ENCODE measurements at places on chromosomes 12 and 14. TPM values are rescaled to one million over a fixed set of nuclear protein-coding genes. Genes with fewer than 3 reads are reported as not detected.

MIP gene
- total RNA-seq, result not detected

INSM2 gene
- not detected for total RNA-seq

GRCh38 chr14:80973931-80974641 is 18.7 kb downstream of the TSHR start:
- H3K27me3 ChIP-seq, result no peaks in the 10 kb centered on the region
- H3K4me1 ChIP-seq, result no peaks in the 10 kb centered on the region
- DNase-seq, result no peak
- no peak overlapping the region for H3K4me3 ChIP-seq

DNA sequence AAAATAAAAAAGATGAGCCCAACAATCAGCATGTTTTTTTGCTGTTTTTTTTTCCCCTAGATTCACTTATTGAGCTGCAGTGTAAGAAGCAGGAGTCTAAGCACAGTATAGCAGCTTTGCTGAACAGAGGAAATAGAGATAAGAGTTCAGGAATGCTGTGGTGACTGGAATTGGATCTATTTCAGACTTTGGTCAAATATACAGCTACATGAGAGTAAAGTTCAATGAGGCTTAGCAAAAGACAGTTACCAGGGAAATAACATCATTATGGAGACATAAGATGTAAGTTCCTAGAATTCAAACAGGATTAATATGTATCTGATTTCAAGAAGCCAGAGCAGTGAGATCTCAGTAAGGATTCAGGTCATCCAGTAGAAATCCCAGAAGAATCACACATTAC is 613.0 kb downstream of the RPS29 start:
- H3K4me3 ChIP-seq, result no peak overlapping the region
- no peaks in the 10 kb centered on the region for H3K27me3 ChIP-seq

DNA sequence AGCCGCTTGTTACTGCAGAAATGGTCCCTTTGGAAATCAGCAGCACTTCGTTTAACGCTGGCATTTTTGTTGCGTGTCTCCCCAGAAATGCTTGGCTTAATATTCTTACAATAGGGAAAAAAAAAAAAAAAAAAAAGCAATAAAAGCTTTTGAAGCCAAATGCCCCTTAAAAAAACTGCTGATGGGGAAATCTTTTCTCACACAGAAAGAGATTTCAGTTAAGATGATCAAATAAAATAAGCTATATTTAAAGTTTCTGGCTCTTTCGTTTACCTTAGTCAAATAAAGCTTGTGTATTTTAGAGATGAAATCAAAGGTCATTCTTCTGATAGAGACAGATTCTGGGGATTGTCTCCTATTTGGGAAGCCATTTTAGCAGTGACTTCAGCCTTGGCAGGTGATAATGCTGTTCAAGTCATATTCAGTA is 52.4 kb upstream of the FRS2 start:
- no peak overlapping the region for H3K27ac ChIP-seq
- H3K27me3 ChIP-seq, result no peaks in the 10 kb centered on the region
- H3K4me3 ChIP-seq, result no peak overlapping the region
- DNase-seq, result no peak
- H3K36me3 ChIP-seq, result no peaks in the 10 kb centered on the region

KRT77 gene
- not detected for total RNA-seq

- H3K27me3 ChIP-seq, result no peaks in the 10 kb centered on the region
- H3K4me3 ChIP-seq, result no peak overlapping the region
- no peaks in the 10 kb centered on the region for H3K36me3 ChIP-seq
Measured at GRCh38 chr14:65318636-65319506, 93.7 kb upstream of the FUT8 start.
